Upper lobe of left lung (tissue), 6 donors: ENCODE measurements at places on chromosomes 1 and 21. TPM values are rescaled to one million over a fixed set of nuclear protein-coding genes. Genes with fewer than 3 reads are reported as not detected.
A peak's percentile ranks its signal among the peaks of the same experiment; 100 is the strongest.

The TINAGL1 gene
- total RNA-seq, result 71.3 TPM

DNA sequence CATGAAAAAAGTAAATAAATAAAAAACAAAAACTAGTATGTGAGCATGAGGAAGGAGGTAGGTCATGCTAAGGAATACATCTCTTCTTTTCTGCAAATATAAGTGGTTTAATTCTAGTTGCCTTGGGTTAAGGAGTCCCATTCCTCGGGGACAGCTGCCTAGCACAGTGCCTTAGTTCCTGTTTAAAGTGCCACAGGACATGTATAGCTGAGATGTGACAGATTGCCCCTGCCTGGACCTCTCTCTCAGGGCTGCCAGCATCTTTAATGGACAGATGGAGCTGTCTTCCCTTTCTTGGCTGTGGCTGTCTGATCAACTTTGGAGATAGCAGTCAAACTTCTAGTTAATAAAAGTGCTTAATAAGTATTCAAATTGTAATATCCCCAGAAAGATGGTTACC lies 50.0 kb downstream of the TSEN15 start:
- H3K4me1 ChIP-seq, result no peaks in the 10 kb centered on the region
- no peaks in the 10 kb centered on the region for H3K36me3 ChIP-seq
- DNase-seq, result no peak
- H3K27me3 ChIP-seq, result no peaks in the 10 kb centered on the region

The CFHR3 gene
- 0.61 TPM for total RNA-seq

- H3K27me3 ChIP-seq, result no peaks in the 10 kb centered on the region
- H3K4me3 ChIP-seq, result no peak overlapping the region
- DNase-seq, result no peak
- no peaks in the 10 kb centered on the region for H3K36me3 ChIP-seq
- no peaks in the 10 kb centered on the region for H3K4me1 ChIP-seq
Observed at GRCh38 chr1:87953732-87954344, 625.2 kb downstream of the LMO4 start.

DNA sequence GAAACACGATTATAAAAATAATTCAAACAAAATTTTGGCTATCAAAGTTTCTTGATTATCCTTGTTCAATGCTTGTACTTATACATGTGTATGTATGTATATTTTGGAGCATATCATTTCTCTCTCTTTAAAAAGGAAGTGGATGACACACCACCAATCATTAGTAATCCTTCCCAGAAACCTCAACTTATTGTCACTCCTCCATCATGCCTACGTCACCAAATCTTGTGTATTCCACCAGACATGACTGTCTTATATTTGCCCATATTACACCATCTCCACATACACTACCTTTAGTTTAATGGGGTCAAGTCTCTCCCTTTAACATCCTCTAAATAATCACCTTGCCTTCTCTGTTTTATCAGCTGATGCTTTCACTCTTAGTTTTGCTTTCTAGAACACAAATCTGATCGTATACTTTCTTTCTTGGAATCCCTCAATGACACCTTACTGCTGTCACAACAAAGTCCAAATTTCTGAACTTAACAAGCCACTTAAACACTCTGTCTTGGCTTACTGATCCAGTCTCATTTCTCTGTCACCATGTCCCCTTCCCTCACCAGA lies 124.0 kb downstream of the BRINP3 start:
- no peaks in the 10 kb centered on the region for H3K4me1 ChIP-seq
- no peak overlapping the region for H3K27ac ChIP-seq
- DNase-seq, result no peak

- no peak overlapping the region for H3K4me3 ChIP-seq
- H3K27me3 ChIP-seq, result no peaks in the 10 kb centered on the region
- H3K27ac ChIP-seq, result no peak overlapping the region
- H3K36me3 ChIP-seq, result no peaks in the 10 kb centered on the region
- no peaks in the 10 kb centered on the region for H3K4me1 ChIP-seq
Observed at GRCh38 chr1:191953526-191953925, 204.7 kb upstream of the RGS18 start.

The COL18A1 gene
- 34.5 TPM for total RNA-seq

DNA sequence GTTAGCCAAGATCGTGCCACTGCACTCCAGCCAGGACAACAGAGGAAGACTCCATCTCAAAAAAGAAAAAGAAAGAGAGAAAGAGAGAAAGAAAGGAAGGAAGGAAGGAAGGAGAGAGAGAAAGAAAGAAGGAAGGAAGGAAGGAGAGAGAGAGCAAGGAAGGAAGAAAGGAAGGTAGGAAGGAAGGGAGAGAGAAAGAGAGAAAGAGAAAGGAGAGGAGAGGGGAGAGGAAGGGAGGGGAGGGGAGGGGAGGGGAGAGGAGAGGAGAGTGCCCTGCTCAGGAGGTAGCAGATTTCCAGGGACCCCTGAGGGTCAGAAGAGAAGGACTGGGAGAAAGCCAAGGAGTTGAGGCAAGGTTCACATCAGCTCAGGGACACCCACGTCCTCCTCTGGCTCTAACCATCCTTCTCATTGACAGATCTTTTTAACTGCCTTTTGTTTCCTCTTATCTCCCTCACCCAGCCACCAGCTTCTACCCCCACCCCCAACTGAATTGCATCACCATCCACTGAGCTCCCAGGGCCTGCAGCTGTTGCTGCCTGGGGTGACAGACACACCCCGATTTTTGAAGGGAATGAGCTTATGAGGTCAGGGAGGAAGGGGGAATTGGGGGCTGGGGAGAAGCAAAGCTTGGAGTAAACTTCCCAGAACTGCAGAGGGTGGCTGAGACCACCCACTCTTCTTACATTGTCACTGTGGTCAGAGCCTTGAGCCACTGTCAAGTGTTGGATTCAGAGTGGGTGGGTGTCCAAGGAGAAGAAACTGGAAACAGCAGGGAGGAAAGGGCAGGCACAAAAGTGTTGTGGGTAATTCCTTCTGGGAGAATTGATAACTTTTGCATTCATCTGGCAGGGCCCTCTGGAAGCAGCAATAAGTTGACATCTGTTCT lies 91.6 kb downstream of the GLUL start:
- H3K27me3 ChIP-seq, result no peaks in the 10 kb centered on the region
- no peaks in the 10 kb centered on the region for H3K36me3 ChIP-seq
- no peak overlapping the region for H3K4me3 ChIP-seq
- DNase-seq, result no peak
- peak overlapping the region; percentile 56 for H3K27ac ChIP-seq

The MYOG gene
- not detected for total RNA-seq

DNA sequence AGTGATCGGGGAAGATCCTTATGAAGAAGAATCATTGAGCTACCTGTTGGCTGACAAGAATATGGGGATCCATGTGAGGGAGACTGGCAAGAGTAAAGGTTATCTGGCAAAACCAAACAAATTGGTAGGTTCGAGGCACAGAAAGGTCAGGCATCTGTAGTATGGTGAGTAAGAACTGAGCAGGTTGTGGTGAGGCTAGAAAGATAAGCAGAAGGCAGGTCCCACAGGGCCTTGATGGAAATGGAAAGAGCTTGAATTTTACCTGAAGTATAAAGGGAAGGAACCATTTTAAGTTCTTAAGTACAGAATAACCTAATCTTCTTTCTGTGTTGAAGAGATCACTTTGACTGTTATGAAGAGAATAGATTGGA lies 11.1 kb downstream of the PTPRC start:
- H3K4me1 ChIP-seq, result no peaks in the 10 kb centered on the region
- no peaks in the 10 kb centered on the region for H3K27me3 ChIP-seq
- DNase-seq, result no peak
- H3K36me3 ChIP-seq, result no peaks in the 10 kb centered on the region
- no peak overlapping the region for H3K27ac ChIP-seq

The TACSTD2 gene
- 138 TPM for total RNA-seq
